ENCODE measurements at places on chromosomes 13 and 19.

DNA sequence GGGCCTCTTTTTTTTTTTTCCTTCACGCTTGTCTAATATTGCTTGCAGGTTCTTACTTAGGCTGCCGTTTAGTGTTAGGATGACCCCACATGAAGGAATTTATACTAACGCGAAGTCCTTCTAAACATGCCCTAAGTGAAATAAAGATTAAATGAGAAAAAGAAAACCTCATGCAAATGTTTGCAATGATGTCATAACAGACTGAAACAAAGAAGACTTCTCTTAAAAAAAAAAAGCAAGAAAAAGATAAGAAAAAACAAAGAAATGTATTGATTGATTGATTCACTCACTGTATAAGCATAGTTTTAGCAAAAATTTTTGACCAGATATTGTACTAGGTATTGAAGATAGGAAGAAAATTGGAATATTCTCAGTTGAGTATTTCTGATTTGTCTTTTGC, 418.2 kb downstream of the IRS2 start:
- no peak for DNase-seq

- DNase-seq: peak; percentile 5
These were observed 1520.0 kb upstream of the SLC10A2 start for GRCh38 chr13:104586051-104586746.

DNA sequence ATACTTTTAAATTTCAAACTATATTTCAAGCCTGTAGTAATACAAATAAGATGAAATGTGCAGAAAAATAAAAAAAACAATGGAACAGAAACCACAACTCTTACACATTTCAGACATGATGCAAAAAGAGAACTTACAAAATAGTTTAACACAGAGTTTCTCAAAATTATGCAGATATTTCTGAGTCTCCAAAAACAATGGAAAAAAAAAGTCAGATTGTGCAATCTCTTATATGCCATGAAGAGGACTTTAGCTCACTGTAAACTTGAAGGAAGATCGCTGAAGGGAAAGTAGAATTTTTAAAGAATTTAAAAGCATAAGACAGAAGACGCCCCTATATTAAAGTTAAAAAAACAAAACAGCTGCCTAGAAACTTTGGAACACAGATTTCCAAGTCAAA, 20.4 kb downstream of the ZNF708 start:
- DNase-seq: no peak

- no peak for DNase-seq
These were observed 36.7 kb downstream of the DOCK9 start for GRCh38 chr13:98941126-98941525.

- DNase-seq: no peak
These were observed 60.1 kb downstream of the UFM1 start for GRCh38 chr13:38409771-38410170.

DNA sequence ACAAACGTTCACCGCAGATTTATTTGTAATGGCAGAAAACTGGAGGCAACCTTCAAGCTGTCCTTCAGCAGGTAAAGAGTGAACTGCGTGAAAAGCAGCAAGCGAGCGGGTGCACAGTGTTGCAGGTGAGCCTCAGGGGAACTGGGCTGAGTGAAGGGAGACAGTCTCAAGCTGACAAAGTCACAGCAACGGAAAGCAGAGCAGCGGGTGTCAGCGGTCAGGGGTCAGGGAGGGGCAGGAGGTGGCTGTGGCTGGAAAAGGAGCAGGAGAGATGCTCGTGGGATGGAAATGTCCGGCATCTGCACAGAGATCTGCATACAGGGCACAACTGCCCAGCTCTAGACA, 8.5 kb upstream of the RASA3 start:
- DNase-seq: no peak

DNA sequence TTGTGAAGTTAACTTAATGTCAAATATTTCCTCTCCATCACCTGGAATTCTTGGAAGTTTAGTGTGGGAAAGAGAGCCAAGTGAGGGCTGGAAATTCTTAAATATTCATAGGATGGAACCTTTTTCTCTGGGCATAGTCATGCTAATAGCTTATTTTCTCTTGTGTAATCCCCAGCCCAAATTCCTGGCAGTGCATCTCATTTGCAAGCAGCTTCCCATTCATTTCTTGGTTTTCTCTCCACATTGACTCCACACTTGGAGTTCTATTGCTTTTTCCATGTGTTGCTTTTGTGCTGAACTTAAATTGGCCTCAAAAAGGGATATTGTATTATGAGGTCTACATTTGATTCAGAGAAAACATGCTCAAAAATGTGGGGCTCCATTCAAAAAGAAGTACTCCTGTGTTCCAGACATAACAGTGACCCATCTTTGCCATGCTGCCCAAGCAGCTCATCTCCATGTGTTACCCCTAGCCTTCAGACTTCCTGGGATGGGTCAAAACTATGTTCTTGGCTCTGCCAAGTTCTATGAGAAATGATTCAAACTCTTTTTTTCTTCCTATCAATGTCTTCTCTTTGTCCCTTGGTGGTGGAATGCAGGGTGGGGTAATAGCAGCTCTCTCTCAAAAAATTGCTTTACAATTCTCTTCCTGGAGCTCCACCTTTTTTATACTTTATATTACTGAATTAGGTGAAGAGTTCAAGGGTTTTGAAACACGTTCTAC, 2471.5 kb downstream of the PCDH9 start:
- DNase-seq: no peak

GRCh38 chr13:97021241-97021640, 27.0 kb upstream of the OXGR1 start:
- DNase-seq: no peak

DNA sequence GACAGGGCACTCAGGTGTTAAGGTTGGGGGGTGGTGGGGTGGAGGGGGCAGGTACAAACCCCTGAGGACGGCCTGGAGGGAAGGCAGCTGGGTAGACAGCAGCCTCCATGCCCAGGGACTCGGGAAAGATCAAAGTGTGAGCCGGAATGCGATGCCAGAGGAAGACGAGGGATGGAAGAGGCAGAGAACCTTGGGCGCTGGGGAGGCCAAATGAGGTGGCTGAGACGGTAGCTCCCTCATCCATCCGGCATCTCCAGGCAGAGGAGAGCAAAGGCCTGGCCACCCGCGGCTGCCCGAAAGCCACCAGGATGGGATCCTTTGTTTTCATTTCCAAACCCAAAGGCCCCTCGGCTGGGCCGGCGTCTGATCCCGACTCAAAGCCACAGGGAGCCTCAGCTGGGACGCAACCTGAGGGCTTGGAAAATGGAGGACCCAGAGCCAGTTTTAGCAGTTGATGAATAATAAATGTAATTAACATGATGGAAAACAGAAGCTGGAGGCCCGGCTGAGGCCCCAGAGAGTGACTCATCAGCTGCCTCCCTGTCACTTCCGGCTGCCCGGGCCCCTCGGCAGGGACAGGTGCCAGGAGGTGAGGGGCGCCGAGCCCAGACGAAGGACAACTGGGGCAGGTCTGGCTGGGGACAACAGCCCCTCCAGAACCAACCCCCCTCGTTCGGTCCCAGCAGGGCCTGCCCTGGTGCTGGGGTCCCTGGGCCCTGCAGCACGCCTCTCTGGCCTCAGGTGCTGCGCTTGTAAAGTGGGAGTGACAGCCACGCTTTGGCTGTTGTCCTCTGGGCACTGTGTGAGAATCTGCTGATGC, 61.6 kb downstream of the CEBPG start:
- DNase-seq: no peak

GRCh38 chr19:17522988-17523872, 11.8 kb downstream of the PGLS start:
- DNase-seq: no peak

DNA sequence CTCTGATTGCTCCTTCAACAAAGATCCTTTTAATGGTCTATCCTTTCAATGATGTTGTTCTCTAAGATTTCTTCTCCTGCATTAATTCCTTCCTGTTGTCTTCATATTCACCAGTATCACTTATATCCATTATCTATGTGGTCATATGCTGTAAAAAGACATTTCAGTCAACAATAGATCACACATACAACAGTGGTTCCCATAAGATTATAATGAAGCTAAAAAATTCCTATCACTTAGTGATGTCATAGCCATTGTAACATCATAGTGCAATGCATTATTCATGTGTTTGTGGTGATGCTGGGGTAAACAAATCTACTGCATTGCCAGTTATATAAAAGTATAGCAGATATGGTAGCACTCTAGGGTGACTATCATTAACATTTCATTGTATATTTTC, 266.1 kb downstream of the LHFPL6 start:
- DNase-seq: no peak

DNA sequence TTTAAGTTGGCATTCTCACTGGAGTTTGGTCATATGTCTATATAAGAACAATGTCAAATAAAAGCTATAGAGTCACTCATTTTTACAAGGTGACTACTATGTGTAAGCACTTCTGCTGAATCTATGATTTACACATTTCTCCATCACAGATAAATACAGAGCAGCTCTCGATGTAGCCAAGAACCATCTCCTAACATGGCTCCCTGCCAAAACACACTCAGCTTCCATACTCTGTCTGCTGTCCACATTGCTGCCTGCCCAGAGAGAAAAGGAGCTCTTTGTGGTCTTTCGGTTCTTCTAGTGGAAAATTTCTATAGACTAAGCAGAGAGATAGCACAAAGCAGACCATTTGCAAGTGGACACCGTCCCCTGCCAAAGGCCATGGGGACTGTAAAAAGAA, 190.9 kb upstream of the KLF12 start:
- no peak for DNase-seq

DNA sequence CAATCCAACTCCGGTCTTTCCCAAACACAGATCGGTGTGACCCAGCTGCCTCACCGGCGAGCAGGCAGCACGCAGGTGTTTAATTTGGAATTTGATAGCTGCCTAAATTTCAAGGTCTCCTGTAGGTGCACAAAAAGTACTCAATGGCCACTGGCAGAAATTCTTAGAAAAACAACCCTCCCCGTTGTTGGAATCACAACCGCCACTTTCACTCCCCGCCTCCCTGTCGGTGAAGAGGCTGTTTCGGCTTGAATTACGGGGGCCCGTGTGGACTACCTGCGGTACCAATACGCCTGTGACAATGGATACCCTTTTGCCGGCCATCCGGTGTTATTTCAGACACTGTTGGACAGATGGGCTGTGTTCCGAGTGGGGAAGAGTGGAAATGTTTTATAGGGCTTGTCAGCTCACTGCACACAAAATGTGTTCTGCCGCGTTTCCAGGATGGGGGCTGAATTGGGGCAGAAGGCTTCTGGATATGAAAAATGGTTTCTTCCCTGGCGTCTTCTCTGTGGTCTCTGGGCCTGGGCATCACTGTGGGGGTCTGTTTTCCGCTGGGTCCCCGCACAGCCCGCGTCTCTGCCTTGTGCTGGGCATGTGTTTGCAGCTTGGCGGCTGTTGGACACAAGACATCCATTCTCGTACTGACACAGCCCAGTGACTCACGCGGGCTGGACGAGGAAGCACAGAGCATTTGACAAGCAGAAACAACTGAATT, 45.4 kb downstream of the ZIC5 start:
- no peak for DNase-seq

DNA sequence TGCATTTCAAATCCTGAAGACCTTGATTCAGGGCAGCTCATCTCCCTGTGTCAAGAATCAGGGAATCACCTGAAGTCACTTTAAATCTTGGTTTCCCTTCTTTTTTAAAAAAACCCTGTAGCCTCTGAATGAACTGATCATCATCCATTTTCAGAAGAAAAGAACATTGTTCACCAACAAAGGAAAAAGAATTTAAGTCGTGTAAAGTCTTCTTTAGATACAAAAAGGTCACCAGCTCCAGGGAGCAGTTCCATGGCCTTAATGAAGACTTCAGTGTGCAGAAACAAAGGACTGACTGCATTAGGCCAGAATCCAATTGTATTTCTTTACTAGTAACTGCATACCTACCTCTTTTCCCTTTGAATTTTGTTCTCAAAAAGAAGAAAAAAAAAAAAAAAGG, 245.0 kb downstream of the ABCC4 start:
- DNase-seq: no peak

DNA sequence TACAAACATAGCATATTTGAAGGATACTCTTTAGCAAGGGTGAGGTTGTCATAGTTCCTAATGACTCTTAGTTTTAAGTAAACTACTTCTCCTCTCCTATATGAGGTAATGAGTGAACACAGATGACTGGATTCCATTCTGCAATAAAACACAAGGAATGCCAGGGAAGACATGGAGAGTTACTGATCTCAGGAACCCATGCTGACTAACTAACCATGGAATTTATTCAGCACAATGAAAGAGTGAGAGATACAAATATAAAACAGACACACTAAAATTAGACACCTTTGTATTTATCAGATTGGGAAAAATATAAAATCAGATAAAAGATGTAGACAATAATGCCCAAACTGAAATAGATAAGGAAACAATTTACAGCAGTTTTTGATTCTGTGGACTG, 1525.9 kb upstream of the SLC10A2 start:
- no peak for DNase-seq

GRCh38 chr19:2168619-2169424, 5.1 kb downstream of the DOT1L start:
- peak; percentile 94 for DNase-seq

- no peak for DNase-seq
These were observed 50.6 kb upstream of the PCDH20 start for GRCh38 chr13:61466280-61466679.

GRCh38 chr13:30675717-30676116, 58.0 kb downstream of the USPL1 start:
- no peak for DNase-seq

DNA sequence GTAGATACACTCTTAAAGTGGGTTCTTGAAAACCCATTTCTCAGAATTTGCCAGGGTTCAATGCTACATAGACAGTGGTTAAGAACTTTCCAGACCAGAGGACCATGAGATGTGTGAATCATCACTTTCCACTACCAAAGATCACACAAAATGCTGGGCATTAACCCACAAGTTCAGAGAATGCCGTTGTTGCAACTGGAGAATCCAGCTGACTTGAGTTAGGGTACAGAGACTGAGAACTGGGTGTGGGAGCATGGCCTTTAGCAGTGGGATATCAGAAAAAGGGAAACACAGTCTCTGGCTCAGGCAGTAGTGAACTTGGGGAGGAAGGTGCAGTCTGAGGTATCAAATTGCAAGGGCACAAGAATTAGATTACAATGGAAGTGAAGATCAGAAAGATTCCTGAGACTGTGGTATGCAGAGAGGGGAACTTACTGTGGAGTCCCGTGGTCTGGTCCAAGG, 51.5 kb upstream of the WDFY2 start:
- no peak for DNase-seq

- no peak for DNase-seq
These were observed 65.9 kb upstream of the ZNF599 start for GRCh38 chr19:34838753-34839431.

Data from Panc1 (cell line).